Motor neuron (in vitro differentiated cells): ENCODE measurements at places on chromosomes 11 and 22. TPM values are rescaled to one million over a fixed set of nuclear protein-coding genes. Genes with fewer than 3 reads are reported as not detected.

- ATAC-seq: no peak
Measured at GRCh38 chr11:5605849-5606248, 9.4 kb downstream of the TRIM6 start.

GRCh38 chr11:61340979-61341378 is 8.0 kb downstream of the TKFC start:
- ATAC-seq: no peak

DNA sequence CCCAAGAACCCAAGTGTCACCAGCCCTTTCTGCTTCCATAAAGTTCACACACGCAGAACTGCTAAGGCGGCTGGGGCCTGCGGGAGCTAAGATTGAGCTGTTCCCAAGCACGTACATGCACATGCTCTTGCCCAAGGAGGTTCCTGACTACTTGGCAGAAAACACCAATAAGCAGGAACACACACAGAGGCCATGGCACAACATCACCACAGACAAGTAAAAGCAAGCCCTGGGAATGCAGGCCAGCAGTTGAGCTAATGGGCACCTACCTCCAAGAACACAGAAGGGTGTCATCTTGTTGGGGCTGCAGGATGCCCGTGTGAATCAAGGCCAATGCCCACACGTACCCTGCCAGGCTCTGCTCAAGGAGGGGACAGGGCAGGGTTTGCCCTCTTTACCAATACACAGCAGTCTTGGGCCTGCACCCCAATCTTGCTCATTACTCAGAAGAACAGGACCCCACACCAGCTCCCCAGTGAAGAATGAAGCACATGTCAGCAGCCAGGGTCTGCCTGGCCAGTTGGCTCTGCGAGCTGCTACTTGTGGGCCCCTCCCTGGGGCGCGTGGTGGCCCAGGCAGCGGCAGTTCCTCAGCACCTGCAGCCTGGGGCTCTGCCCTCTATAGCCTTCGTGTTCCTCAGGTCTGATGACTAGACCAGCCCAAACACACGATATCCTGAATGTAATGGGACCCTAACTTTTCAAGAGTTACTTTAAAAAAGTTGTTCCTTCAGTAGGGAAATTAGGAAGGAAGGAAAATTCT is 32.3 kb upstream of the CYP2D6 start:
- no peak for ATAC-seq

The UPK3A gene
- 0.31 TPM in 1 of 2 replicates, not detected in the other for total RNA-seq

The LMNTD2 gene
- total RNA-seq: 2.0 and 5.4 TPM in 2 replicates

DNA sequence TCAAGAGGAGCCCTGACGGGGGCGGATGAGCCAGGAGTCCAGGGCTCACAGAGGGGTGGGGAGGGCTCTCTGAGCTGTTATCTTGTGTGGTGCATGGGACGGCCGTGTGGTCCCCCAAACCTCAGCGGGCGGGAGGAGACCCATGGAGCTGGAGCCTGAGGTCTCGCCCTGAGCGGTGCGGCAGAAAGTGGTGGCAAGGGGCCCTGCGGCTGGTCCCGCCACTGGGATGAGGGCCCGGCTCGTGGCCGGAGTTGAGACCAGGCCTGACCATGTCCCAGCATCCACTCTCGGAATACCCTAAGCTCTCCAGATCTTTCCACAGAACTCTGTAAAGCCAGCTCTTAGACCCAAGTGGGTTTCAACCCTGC is 22.6 kb upstream of the TTLL12 start:
- no peak for ATAC-seq

- ATAC-seq: no peak
Measured at GRCh38 chr11:1922481-1923081, 3.1 kb downstream of the TNNT3 start.
